Activated CD8-positive, alpha-beta memory T cell treated with anti-CD3 and anti-CD28 coated beads, Interleukin-2, amount 50 U/mL, for 4 hours (primary cell): ENCODE measurements at places on chromosomes 6 and 20.
A peak's percentile ranks its signal among the peaks of the same experiment; 100 is the strongest.

DNA sequence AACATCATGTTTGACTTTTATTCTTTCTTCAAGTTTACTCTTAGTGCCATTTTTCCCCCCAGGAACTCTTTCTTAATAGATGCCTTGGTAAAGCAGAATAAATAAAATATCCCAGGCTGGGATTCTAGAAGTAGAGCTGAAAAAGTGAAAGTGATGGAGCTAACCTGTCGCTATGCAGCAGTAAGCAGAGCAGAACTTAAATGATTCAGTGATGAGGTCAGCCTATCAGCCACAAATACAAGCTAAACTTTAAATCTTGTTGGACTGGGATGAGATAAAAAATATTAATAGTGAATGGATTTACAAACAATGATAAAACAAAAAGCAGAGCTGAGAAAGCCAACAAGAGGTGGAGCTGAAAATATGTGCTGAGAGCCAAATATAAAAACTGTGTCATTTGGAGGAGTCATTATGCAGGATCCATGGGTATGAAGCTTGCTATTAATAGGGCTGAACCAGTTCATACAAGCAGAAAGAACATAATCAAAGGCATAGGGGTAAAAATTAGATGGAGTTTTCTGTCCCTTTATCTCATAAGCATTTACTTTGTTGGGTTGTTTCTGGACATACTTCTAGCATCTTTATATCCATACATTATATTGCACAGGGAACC, 877.8 kb downstream of the EPHA7 start:
- DNase-seq = no peak

DNA sequence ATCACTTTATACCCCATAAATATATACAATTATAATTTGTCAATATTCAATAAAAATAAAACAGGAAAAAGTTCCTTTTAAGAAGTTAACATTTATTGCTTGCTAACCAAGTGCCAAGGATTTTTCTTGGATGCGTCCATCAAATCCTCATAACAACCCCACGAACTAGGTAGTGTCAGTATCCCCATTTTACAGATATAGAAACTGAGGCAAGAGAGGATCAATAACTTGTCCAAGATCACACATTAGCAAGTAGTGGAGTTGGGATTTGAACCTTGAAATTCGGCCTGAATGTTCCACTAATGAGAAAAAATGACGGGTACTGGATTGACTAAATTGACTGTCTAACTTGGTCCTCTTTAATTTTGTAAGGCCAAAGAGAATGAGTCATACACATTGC, 5.7 kb upstream of the L3MBTL3 start:
- no peak for DNase-seq

DNA sequence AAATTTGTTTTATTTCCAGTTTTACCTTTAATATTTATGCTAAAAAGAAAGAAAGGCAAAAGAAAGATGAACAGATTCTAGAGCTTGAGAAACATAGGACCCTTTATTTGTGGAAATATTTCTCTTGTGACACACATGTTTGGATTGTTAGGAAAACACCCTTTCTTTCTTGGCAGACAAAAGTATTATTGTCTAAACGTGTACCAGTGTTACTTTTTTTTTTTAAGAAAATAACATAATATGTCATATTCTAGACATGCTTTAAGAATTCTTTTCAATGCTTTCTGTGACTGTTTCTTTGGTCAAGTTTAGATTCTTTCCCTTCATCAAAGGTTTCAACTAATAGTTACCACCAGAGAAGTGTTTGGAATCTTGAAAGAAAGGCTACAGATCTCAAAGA, 183.4 kb upstream of the CNR1 start:
- DNase-seq = no peak

- DNase-seq = no peak
Observed at GRCh38 chr20:53838311-53838868, 232.0 kb downstream of the BCAS1 start.

DNA sequence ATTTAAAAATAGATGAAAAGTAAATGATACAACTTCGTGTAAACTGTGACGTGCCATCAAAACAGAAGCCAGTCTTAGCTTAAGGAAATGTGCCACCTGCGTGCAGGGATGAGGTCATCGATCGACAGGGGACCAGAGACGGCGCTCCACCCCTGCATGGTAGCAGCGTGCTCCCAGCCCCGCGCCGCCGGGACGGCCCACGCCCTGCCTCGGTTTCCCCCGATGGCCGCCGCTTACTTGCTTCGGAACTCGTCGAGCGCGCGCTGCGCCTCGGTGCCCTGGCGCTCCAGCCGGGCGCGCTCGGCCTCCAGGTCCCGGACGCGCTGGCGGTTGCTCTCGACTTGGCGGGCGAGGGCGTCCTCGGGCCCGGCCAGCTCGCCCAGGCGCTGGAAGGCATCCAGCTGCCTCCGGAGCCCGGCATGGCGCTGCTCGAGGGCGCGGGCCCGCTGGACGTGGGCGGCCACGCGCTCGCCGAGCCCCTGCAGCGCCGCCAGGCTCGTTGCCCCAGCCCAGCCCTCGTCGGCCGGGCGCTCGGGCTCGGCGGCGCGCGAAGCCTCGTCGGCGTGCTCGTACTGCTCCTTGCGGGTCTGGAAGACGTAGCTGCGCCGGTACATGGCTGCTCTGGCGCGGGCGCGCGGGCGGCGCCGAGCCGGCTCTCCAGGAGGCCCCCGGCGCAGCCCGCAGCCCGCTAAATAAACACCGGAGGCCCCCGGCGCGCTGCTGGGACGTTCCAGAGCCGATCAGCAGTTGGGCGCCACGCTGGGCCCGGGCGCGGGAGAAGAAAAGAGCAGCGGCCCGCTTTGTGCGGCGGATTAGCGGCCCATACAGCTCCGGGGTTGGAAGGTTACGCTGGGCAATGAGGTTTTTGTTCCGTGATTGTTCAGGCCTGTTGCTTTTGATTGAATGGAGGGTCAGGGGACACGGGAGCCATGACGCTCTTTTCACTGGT, at the start of gene BFSP1:
TSS of gene BFSP1 (minus strand) at position 664 of the 949 bp plus-strand sequence. CDS start at position 614, 50 bp downstream.
- peak; percentile 28 for DNase-seq

DNA sequence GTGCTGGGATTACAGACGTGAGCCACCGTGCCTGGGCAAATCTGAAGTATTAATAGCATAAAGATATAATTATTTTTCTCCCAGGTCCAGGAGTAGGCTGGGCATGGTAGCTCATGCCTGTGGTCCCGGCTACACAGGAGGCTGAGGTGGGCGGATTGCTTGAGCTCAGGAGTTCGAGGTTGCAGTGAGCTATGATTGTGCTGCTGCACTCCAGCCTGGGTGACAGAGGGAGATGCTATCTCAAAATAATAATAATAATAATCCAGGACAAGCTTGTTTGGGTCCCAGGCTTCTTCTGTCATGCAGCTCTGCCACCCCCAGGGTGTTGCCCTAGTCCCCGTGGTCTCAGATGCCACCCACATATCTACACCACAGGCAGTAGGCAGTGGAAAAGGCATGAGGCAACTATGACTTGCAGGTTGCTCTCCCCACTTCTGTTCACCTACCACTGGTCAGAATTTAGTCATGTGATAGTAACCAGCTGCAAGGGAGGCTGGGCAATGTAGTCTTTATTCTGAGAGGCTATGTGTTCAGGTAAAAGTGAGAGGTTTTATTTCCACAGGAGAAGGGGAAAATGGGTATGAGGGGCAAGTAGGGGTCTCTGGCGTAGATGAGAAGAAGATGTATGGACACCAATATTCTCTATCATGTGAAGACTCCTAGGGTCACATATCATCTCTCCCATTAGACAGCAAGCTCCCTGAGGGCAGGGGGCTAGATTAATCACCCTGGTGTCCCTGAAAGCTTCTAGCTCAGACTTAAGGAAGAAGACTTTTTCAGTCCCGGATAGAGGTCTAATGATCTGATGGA, 25.7 kb downstream of the TCF15 start:
- DNase-seq = no peak

DNA sequence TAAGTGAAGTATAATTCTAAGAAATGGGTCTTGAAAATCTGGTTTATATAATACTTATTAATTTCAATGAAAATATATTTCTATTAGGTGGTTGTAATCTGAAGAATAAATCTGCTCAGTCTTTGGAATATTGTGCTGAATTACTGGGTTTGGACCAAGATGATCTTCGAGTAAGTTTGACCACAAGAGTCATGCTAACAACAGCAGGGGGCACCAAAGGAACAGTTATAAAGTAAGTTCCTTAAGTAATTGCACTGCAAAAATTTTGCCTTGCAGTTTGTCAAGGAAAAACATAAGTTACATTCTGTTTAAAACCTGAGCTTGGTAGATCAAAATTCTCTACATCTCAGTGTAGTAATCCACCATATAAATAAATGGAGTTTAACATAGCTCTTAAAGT, 106.0 kb downstream of the MYO6 start:
- DNase-seq = no peak

GRCh38 chr6:69129046-69129445, 494.0 kb downstream of the ADGRB3 start:
- DNase-seq = no peak

DNA sequence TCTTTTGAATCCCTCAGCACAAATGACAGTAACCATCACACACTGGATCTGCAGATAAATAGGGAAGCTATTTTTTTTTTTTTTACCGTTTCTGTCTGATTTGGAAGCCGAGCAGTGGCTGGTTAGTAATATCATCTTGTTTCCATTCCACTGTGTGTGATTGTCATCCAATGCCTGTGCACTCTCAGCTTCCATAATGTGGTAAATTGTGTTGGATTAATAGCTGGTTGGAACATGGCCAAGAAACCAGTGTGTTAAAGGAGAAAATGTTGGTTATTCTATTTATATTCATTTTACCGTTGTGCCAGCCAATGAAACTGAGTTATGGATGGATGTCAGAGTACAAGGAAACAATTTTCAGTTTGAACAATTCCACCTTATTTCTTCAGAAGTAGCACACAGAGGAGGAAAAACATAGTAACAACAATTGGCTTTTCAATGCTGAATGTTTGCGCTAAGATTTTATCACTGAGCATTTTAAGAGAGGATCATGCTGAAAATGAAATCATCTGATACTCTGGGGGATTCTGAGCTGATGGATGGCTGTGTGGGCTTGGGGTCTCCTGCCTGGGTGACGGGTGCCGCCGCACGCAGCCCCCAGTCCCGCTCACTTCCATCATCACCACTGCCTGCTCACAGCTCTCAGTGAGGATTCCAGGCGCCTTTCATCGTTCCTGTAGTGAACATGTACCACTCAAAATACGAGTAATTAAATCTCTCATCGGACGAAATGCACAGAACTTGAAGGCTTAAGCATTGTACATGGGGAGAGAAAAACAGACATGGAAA, 40.7 kb upstream of the EXOC2 start:
- no peak for DNase-seq

DNA sequence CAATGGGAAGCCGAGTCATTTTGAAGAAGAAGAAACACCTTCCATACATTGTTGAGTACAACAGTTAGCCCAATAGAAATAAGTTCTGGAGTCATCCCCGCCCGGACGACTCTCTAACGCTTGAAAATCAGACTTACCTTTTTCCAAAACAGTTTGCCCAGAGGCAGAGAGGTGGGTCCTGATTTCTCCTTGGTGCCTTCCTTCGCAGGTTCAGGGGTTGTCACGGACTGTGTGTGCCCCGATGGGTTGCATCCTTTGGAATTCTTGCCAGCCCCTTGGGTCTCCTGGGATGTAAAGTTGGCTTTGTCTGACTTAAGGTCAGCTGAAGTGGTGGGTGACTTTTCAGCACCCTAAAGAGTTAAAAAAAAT, 85.3 kb downstream of the BCAS1 start:
- DNase-seq = no peak

GRCh38 chr20:49687595-49688567, 25.8 kb downstream of the B4GALT5 start:
- no peak for DNase-seq

GRCh38 chr20:1689721-1690120, 32.1 kb upstream of the SIRPG start:
- DNase-seq = no peak

GRCh38 chr6:24798740-24799540, at the start of gene ARMH2:
Gene ARMH2, minus strand, starts transcription at chr6:24798917. Its CDS starts 60 bp downstream, at chr6:24798857.
- DNase-seq = no peak

DNA sequence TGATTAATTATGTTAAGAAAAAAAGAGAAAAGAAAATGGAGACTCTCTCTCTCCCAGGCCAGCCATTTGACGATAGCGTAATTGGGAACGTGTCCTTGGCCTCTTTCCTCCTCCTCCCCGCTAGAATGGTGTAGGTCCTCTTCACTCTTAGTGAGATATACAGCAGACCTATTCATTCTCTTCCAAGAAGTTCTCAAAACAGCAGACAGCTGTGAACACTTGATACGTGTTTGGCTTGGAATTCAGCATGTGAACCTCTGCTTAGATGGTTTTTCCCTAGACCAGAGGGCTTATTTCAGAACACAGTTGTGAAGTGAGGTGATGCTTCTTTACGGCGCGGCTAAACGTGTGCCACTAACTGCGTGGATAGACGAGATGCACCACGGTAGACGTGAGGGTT, 32.6 kb upstream of the TULP4 start:
- no peak for DNase-seq

- no peak for DNase-seq
Observed at GRCh38 chr6:73951183-73951582, 255.2 kb downstream of the CD109 start.

DNA sequence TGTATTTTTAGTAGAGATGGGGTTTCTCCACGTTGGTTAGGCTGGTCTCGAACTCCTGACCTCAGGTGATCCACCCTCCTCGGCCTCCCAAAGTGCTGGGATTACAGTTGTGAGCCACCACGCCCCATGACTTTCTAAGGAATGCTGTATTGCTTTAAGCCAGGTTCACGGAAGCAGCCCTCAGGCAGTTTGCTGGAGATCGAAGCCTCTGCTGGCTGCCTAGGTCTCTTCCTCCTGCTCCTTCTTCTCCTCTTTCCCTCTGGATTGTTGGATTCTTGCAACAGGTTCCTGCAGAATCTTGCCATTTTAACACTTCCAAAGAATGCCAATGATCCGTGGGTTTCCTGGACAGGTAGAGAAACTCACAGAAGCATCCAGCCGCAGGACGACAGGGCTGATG, 29.3 kb upstream of the B4GALT5 start:
- no peak for DNase-seq

GRCh38 chr6:140208286-140208685, 833.8 kb upstream of the CITED2 start:
- no peak for DNase-seq

GRCh38 chr6:145839653-145840052, 25.1 kb upstream of the FBXO30 start:
- no peak for DNase-seq

DNA sequence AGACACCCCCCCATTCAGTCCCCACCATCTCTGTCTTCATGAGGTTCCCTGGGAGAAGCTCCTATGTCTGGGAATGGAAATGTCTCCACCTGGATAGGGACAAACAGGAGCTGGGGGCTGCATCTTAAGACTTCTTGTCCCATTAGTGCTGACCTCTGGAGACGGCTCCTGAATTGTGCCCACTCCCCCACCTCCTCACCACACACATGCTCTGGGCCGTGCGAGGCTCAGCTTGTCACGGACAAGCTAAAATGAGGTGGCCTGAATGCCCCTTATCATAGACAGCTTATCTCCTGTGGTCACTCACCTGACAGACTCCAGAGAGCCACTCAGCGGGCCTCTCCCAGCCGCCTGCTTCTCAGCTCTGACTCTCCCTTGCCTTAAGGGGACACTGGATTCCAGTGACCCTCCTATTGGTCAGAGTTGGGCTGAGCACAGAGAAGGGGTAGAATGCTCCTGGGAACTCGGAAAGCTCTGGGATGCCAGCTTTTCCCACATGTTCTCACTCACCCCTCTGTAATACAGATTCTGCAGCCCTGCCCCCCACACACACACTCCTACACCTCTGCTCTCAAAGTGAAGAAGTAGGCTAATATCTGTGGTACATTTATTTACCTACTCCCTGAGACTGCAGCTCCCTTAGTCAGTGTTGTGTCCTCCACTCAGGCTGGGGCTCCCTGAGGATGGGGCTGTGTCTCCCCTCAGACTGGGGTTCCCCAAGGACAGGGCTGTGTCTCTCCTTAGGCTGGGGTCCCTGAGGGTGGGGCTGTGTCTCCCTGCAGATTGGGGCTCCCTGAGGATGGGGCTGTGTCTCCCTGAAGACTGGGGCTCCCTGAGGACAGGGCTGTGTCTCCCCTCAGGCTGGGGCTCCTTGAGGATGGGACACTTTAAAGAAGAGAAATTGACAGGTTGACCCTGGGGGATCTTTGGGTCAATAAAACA, 167.5 kb downstream of the VEGFA start:
- no peak for DNase-seq
